ENCODE measurements at places on chromosomes 7 and 10.
A peak's percentile ranks its signal among the peaks of the same experiment; 100 is the strongest.

GRCh38 chr7:145700488-145700887, 416.1 kb upstream of the CNTNAP2 start:
- DNase-seq: no peak

GRCh38 chr7:36129048-36129534, 24.0 kb upstream of the EEPD1 start:
- no peak for DNase-seq

DNA sequence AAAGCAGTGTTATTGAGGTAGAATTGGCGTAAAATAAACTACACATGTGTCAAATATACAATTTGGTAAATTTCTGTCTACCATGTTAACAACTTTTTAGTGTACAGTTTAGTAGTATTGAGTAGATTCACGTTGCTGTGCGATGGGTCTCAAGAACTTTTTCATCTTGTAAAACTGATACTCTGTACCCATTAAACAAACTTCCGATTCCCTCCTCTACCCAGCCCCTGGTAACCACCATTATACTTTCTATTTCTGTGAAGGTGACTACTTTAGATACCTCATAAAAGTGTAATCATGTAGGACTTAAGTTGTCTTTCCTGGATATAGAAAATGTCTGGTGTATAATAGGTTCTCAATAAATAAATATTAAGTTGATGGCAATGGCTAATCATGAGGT, 408.5 kb upstream of the POT1 start:
- DNase-seq: no peak

GRCh38 chr7:22332461-22332870, 24.5 kb downstream of the RAPGEF5 start:
- no peak for DNase-seq

DNA sequence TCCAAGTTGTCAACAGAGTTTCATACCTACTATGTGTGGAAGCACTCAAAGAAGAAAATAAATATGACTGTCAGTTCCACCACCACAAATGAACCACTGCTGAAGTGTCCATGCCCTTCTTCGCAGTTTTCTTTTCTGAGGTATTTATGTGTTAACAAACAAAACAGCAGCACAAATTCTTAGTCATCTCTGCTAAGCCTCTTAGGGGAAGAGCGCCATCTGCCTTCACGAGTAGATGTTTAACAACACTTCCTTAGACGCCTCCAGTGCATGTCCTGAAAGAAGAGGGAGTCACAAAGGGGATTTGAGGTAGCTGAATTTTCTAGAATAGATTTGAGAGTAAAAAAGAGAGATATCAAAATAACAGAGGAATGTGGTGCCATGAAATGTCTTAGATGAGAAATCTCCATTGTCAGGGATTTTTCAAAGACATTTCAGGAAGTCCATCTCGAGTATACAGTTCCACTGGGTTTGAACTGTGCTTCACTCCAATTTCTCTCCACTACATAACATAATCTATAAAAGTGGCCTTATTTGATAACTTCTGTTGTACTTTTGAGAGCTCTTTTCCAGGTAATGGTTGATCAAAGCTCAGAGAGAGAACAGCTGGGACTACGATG, 775.3 kb upstream of the POM121L12 start:
- DNase-seq: no peak

- DNase-seq: no peak
Measured at GRCh38 chr10:71404503-71405295, 8.0 kb downstream of the CDH23 start.

- DNase-seq: no peak
Measured at GRCh38 chr10:37734971-37735370, 122.4 kb downstream of the ZNF248 start.

DNA sequence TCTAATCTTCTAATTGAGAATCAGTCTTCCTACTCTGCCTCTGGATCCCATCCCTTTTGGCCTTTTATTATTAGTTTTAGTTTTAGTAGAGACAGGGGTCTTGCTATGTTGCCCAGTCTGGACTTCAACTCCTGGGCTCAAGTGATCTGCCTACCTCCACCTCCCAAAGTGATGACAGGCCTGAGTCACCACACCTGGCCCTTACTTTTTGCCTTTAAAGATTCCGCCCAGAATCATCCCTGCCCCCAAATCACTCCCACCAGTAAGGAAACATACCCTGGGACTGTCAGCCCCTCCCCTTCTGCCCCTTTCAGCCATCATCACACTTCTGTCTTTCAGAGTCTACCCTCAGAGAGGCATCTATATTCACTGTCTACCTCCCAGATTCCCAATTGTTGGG, 18.7 kb downstream of the KPNA7 start:
- no peak for DNase-seq

GRCh38 chr7:1422512-1423263, 36.6 kb downstream of the MICALL2 start:
- no peak for DNase-seq

GRCh38 chr10:118764195-118764594, 9.4 kb upstream of the CACUL1 start:
- DNase-seq: no peak

GRCh38 chr10:43854007-43854406, 205.3 kb upstream of the ZNF32 start:
- DNase-seq: peak; percentile 84

DNA sequence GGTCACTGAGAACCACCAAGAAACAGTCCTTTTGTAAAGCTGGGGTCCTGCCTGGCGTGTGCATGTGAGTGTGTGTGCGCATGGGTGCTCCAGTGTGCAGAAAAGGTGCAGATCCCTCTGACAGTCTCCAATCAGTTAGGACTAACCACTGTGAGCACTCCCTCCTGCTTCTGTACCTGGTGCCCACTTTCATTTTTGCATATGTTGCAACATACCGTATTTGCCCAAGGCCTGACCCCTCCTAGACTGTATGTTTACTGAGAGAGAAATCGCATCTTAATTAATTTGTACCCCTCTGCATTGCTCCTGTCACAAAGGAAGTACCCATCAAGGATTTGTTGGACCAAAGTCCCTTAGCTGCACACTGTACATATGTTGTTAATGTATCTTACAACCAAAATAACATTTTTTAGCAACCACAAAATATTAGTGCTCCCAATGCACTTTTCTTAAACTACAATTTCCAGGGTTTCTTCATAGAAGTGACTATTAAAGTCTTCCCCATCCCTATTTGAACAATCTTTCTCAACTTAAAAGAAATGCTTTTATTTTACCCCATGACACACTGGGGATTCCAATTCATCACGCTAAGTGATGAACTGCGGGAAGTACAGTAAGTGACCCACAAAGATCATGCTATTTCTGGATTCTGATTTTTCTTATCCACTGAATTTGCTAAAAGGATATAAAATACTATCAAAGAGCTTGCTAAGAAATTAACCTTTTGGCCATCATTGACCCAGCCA, 16.6 kb downstream of the PAXIP1 start:
- DNase-seq: no peak

DNA sequence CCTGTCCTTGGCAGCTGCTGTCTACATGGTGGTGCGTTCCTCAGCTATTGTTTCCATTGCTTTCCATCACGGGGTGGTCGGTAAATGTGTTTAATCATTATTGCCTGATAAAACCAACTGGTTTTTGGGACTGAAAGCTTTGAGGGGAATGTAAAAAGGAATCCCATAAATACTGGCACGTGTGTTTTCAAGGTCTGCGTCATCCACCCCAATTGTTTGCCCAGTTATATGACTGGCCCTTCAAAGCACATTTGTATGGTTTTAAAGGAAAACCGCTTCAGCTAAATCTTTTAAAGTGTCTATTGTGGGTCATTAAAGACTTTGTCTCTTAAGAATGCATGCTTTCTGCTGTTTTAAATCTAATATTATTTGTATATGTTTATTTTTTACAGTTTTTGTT, 65.0 kb downstream of the TRRAP start:
- DNase-seq: no peak

- DNase-seq: no peak
Measured at GRCh38 chr10:127937915-127938463, 31.1 kb downstream of the PTPRE start.

DNA sequence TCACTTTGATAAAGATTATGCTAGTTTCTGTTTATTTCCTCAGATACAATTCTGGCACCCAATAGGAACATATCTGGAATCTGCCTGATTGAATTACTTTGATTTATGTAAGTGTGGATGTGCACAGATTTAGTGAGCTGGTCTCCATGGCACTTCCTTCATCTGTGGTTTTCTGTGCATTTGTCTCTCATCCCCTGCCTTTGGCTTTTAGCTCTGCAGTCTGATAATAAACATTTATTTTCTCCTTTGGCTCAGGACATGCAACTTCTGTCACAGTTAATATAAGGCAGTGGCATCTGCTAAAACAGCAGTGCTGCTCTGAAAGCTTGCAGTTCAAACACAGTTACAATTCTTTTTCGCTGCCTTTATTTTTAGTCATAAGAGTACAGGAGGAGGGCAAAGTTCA, 273.7 kb upstream of the CHRM2 start:
- no peak for DNase-seq

GRCh38 chr7:44172803-44173424, 16.3 kb downstream of the GCK start:
- DNase-seq: no peak

GRCh38 chr10:103822107-103822716, 33.2 kb downstream of the SH3PXD2A start:
- DNase-seq: no peak

DNA sequence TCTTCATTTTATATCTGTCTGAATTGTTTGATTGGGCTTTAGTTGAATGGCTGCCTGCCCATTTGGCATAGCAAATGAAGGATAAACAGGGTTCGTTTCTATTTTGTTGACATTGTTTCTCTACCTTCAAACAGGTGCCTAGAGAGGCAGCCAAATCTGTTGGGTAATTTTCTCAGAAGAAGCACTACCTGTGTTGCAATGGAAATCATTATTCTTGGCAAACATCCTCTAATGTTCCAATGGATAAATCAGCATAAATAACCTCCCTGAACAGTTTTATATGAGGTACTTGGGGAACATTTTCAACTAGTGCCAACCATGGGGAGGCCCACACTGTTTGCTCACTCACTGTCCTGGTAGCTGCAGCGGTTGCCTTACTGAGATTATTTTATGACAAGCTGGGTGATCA, 64.4 kb upstream of the PLPP4 start:
- no peak for DNase-seq

Measured in GM04504 (cell line).